ENCODE measurements at places on chromosomes 1 and 21. TPM values are rescaled to one million over a fixed set of nuclear protein-coding genes. Genes with fewer than 3 reads are reported as not detected.

The MPL gene
- 0.08 TPM for polyA plus RNA-seq

The SPRR3 gene
- polyA plus RNA-seq = 0.53 TPM

The ORC1 gene
- polyA plus RNA-seq = 0.30 TPM

The FCRL3 gene
- polyA plus RNA-seq = 0.22 TPM

The IFNGR2 gene
- 16.8 TPM for polyA plus RNA-seq

The PLXNA2 gene
- polyA plus RNA-seq = 8.1 TPM

The C1QTNF12 gene
- 3.5 TPM for polyA plus RNA-seq

The RPS8 gene
- 3,591 TPM for polyA plus RNA-seq

The IVL gene
- not detected for polyA plus RNA-seq

The OVAAL gene
- not detected for polyA plus RNA-seq

The ZNF593OS gene
- polyA plus RNA-seq = 0.32 TPM

The C1orf74 gene
- polyA plus RNA-seq = 0.22 TPM

All from adipose tissue (tissue), 3 donors.